ENCODE measurements at places on chromosomes 13 and 19.
A peak's percentile ranks its signal among the peaks of the same experiment; 100 is the strongest.

- DNase-seq, result no peak
These were observed 277.7 kb upstream of the ZNF507 start for GRCh38 chr19:32067685-32068084.

DNA sequence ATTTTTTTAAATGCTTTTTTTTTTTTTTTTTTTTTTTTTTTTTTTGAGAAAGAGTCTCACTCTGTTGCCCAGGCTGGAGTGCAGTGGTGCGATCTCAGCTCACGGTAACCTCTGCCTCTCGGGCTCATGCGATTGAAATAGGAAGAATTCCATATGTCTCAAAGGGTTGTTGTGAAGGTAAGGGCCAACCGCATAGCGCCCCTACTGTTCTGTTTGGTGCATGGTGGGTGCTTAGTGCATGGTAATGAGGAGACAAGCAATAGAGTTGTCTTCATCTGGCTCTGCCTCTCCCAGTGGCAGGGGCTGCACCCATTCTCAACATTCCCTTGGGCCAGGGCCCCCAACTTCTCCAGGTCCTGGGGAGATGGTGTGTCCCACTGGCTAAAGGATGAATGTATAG is 68.7 kb downstream of the RASL11A start:
- DNase-seq, result no peak

DNA sequence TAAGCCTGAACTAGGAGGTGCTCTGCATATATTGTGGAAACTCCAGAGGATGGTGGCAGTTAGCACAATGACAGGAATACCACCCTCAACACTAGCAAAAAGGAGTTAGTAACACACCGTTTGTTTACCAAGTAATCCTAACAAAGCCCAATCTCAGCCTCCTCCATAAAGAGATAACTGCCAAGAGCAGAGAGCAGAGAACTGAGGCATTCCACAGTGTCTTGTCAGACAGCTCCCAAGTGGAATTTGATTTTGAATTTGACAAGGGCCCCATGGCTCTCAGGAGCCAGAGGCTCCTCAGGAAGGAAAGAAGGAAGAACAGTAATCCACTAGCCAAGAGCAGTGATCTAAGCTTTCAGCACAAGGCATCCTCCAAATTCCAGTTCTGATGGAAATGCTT is 298.6 kb downstream of the DCLK1 start:
- no peak for DNase-seq

DNA sequence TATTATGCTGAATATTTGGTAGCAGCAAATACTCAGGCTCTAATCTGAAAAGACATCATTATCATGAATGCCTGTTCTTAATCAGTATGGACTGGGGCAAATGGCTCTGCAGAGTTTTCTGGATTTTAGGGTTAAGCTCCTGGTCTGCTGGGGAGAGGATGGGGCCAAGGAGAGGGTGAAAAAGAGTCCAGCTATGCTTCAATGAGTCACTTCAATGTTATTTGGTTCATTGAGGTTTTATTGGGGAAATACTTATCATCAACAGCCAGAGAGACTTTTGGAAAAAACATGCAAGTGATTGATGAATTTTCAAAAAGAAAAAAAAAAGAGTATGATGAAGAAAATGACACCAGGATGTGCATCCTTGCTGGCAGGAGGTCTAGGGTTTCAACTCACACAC is 278.3 kb downstream of the UQCRFS1 start:
- DNase-seq, result no peak

DNA sequence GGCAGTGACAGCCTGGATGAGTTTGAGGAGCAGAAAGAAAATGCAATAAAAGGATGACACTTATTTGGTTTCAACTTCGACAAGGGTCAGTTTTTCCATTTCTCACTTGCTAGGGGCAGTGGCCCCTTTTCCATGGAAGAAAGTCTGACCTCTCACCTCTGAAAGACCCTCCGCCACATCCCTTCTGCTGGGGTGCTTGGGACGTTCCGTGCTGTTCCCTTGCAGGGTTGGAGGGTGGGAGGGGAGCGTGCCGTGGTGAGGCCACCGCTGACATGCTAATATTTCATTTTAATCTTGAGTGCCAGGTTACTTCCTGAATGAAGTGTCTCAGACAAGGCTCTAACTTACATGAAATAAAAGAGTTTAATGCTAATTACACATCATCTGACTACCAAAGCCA is 5.2 kb upstream of the ZNF536 start:
- DNase-seq, result no peak

GRCh38 chr13:30157616-30157993 is 149.7 kb downstream of the KATNAL1 start:
- DNase-seq, result no peak

- no peak for DNase-seq
These were observed 24.4 kb upstream of the NMRK2 start for GRCh38 chr19:3908266-3909054.

DNA sequence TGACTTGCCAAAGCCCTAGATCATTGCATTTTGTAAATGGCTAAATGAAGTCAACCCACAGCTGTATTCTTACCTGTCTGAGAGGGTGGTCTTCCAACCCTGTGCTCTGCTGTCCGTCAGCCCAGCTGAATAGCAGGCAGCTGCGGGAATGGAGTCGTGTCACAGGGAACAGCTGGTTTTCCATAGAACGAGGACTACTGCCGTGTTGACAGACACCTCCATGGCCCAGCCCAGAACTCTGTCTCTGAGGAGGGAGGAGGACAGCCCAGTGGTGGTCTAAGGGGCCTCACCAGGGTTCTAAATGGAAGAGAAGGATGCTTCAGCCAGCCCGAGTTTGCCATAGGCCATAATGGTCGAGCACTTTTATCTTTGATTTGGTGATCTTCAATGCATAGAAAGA is 110.7 kb downstream of the SLC7A1 start:
- DNase-seq, result no peak

- DNase-seq, result no peak
These were observed 22.1 kb downstream of the UPF1 start for GRCh38 chr19:18853755-18854427.

- DNase-seq, result no peak
These were observed 23.9 kb downstream of the EDNRB start for GRCh38 chr13:77894743-77895142.

- no peak for DNase-seq
These were observed 32.2 kb downstream of the F2RL3 start for GRCh38 chr19:16920816-16921529.

DNA sequence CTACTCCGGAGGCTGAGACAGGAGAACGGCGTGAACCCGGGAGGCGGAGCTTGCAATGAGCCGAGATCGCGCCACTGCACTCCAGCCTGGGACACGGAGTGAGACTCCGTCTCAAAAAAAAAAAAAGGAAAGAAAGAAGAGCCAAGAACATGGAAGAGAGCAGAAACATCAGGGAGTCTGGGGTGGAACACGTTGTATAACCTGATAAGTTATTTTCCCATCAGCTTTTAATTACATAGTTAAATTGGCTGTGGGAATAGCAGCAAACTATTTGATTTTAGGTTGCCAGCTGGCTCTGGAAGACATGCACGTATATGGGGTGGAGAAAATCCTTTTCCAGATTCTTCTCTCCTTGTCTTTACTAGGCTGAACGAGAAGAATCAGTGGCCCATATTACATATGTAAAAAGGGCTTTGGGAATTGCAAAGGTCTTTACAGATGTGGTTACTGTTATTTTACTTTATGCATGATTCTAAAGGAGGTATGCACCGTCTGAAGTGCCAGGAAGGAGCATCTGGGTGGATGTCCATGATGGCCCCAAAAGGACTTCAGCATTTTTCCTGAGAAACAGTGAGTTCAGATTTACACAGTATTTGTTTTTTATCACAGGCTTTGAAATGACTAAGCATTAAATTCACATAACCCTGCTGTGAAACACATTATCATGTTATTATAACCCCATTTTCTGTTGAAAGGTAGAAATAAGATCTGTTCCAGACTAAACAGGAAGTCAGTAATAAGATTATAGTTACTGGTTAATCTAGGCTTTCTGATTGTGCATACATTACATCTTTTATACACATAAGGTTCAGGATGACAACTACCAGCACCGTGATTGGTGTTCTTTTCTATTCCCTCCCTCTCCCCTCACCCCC is 4.6 kb upstream of the NAA16 start:
- no peak for DNase-seq

DNA sequence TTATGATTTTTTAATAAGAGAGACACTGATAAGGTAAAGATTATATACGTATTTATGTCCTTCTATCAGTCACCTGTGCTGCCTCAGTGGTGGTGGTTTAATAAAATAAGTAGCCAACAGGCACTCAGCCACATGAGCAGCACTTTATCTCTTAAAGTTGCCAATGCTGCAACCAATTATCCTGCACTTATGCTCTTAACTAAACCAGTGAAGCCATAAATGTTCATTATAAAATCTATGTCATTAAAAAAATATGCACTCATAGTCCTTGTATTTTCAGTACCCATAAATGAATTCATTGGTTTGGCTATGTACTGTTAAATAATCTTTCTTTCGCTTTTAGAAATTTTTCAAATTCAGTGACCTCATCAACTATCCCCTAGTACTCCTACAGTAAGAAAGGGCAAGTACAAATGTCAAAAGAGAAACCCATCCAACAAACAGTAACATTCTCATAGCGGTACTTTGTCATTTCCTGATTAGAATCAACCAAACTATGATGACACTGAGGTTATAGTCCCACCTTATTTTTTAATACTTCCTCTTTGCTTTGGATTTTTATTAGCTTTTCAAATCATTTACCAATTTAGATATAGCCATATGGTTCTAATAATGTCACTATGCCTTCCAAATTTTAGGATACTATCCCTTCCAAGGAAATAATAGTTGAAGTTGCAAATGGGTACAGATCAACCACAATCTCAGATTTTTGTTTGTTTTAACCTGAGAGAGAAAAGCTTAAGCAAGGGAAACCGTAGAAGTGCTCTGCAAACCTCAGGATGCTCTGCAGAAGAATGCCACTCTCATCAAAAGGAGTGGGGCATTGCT is 190.9 kb downstream of the KLF12 start:
- no peak for DNase-seq

DNA sequence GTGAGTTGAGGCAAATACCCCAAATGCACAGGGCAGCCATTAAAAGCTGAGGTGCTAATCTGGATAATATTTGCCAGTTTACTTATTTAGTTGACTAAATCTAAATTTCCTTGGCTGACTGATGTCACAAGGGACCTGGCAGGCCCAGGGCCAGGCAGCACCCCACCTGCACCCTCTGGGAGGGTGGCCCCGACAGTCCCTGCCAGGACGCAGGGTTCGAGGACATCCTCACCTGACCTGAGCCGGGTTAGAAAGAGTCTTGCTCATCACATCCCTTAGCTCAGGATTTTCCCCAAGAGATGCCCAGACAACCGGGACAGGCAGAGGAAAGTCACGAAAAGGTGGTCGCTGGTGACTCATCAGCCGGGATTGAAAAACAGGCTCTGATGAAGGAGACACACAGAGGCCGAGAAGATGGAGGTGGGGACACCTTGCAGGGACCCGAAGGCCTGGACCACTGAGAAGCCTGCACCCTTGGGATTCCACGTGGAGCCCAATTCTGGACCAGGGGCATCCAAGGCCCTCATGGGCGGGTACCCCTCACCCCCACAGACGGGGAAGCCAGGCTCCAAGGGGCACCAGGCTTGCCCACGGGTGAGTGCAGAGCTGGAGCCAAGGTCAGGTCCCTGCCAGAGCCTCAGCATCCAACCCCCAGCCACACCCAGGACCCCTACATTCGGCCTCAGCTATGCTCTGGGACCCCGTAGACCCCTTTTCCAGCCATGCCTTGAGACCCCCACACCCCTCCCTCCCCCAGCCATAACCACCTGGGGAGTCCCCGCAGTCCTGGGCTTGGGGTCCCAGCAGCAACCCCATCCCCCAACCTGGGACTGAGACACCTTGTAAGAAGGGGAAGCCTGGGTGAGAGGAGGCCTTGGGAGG is 103.2 kb downstream of the SOX1 start:
- no peak for DNase-seq

GRCh38 chr13:44107357-44108121 is 227.8 kb downstream of the LACC1 start:
- DNase-seq, result no peak

GRCh38 chr13:108923386-108924047 is 294.1 kb downstream of the MYO16 start:
- DNase-seq, result no peak

GRCh38 chr19:15120135-15121026 is 13.2 kb downstream of the SYDE1 start:
- no peak for DNase-seq

DNA sequence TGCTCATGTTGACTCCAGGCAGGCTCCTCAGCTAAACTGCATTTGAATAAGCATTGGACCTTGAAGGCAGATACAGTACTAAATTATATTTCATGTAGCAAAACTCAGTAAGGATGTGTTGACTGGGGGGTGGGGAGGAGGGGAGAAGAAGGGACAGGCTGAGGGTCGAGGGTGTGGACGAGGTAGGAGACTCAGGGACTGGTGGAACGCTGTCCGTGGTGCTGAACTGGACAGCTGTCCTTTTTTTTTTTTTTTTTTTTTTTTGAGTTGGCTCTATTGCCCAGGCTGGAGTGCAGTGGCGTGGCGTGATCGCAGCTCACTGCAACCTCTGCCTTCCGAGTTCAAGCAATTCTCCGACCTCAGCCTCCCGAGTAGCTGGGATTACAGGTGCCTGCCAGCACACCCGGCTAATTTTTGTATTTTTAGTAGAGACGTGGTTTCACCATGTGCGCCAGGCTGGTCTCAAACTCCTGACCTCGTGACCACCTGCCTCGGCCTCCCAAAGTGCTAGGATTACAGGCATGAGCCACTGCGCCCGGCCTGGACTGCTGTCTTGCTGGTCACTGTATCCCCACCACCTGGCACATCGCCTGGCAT is 33.2 kb upstream of the CASP14 start:
- no peak for DNase-seq

GRCh38 chr19:50410109-50410508 is 8.6 kb upstream of the SPIB start:
- no peak for DNase-seq

DNA sequence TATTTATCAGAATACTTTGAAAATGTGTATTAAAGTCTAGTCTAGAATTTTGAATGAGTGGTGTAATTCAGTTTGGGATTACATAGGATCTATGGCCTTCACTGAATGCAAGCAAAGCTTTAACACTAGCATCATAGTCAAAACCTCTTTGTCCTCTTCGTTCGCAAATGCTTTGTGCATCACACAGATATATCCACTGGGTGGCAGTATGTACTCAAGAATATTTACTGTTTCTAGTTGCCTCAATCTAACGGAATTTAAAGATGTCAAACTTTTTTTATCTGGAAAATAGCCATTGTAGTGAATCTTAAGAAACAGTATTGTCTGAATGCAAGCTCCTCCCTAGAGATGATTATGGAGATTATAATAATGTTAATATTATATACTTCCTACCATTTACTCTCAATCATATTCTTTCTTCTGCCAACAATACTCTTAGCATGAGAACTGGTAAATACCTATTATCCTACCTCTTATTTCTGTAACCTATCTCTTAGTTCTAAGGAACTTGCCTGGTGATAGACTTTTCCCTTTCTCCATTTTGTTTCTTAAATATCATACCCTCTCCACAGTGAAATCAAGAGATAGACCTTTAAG is 25.8 kb downstream of the LACC1 start:
- DNase-seq, result peak; percentile 25

- DNase-seq, result no peak
These were observed 8.0 kb downstream of the NAPSA start for GRCh38 chr19:50357178-50358100.

GRCh38 chr13:55517312-55517711 is 1623.4 kb upstream of the PRR20A start:
- DNase-seq, result no peak

GRCh38 chr19:49073514-49074378 is 1.2 kb upstream of the KCNA7 start:
- DNase-seq, result no peak
